ENCODE measurements at places on chromosomes 4 and X. TPM values are rescaled to one million over a fixed set of nuclear protein-coding genes. Genes with fewer than 3 reads are reported as not detected.
A peak's percentile ranks its signal among the peaks of the same experiment; 100 is the strongest.

Gene PNMA3
- not detected for total RNA-seq

Gene IL15
- 1.2 TPM for total RNA-seq

Gene CFAP47
- total RNA-seq, result not detected

Gene FAM90A26
- total RNA-seq, result not detected

Gene SCML2
- total RNA-seq, result 5.2 TPM

Gene CXCL1
- total RNA-seq, result 2.5 TPM

Gene GUCY1A1
- not detected for total RNA-seq

Gene TAF7L
- 0.22 TPM for total RNA-seq

Gene HTN3
- total RNA-seq, result not detected

Gene PASD1
- not detected for total RNA-seq

Gene MUC7
- not detected for total RNA-seq

Gene DRP2
- total RNA-seq, result 0.64 TPM

Gene SNCA
- 1.0 TPM for total RNA-seq

GRCh38 chrX:3263681-3264126 is 82.7 kb downstream of the MXRA5 start:
- no peaks in the 10 kb centered on the region for H3K4me1 ChIP-seq
- H3K27me3 ChIP-seq, result no peaks in the 10 kb centered on the region

DNA sequence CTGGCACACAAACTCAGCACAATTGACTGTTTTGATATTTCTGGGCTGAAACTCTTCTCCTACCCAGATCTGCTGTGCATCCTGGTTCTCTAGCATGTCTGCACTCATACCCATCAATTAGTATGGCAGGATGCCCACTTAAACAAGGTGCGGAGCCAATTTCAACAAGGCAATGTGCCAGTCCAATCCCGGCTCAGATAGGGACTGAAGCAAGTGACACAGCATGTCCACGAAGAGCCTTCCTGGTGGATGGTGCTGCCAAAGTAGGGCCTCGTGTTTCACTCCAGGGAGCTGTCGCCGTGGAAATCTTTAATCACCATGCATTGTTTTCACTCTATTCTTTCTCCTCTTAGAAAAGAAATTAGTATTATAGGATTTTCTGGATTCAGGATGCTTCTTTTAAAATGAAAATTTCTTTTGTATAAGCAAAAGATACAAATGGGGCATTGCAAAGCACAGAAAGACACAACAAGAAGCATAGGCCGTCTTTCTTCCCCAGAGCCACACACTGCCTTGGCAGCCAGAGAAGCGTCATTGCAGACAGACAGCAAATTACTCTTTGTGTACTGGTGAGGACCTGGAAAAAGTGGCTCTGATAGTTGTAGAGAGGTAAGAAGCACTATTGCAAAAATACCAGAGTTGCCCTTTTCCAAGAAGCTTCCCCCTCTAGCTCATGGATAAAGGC is 40.6 kb upstream of the LSM6 start:
- no peak overlapping the region for H3K4me3 ChIP-seq
- no peak overlapping the region for H3K27ac ChIP-seq

DNA sequence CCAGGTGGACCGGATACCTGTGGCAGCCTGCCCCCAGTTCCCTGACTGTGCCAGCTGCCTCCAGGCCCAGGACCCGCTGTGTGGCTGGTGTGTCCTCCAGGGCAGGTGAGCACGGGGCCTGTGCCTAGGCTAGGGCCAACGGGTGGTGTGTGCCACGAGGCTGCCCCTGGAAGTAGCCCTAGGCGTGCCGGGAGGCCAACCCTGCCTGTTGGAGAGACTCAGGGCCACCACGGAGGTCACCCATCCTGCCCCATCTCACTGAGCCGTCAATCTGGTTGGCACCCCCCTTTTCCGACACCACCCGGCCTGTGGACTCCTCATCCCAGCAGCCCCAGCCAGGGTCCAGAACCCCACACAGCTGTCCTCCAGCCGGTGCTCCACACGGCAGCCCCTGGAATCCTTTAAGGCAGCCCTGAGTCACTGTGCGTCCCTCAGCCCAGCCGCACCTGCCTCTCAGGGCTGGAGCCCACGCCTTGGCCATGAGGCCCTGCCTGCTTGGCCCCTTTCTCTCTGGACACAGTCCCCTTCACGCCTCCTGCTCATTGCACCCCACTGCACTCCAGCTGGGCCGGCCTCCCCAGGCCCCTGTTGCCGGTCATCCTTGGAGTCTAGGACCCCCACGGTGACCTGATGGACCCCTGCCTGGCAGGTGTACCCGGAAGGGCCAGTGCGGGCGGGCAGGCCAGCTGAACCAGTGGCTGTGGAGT is 5.3 kb downstream of the PLXNB3 start:
- no peaks in the 10 kb centered on the region for H3K36me3 ChIP-seq
- no peak overlapping the region for H3K27ac ChIP-seq
- no peak for DNase-seq
- no peak overlapping the region for H3K4me3 ChIP-seq

DNA sequence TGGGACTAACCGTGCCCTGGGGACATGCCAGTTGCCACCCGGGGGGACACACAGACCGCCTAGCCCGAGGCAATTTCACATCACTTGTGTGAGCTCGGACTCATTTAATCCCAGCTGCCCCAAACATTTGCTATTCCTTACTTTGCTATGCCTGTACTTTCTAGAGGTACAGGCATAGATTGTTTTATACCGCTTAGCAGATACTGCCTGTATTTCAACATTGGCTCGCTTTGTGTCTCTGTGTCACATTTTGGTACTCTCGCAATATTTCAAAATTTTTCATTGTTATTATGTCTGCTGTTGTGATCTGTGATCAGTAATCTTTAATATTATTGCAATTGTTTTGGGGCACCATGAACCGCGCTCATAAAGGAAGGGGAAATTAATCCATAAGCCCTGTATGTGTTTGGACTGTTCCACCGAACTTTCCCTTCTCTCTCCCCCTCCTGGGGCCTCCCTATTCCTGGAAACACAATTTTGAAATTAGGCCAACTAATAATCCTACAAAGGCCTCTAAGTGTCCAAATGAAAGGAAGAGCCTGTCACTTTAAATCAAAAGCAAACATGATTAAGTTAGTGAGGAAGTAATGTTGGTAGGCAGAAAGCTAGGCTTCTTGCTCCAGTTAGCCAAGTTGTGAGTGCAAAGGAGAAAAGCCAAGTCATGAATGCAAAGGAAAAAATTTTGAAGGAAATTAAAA is 568 bp upstream of the CASP6 start:
- peaks cover 13% of the 10 kb centered on the region for H3K4me1 ChIP-seq
- peak overlapping the region; percentile 72 for H3K4me3 ChIP-seq
- no peaks in the 10 kb centered on the region for H3K27me3 ChIP-seq
- DNase-seq, result no peak
- H3K36me3 ChIP-seq, result no peaks in the 10 kb centered on the region

DNA sequence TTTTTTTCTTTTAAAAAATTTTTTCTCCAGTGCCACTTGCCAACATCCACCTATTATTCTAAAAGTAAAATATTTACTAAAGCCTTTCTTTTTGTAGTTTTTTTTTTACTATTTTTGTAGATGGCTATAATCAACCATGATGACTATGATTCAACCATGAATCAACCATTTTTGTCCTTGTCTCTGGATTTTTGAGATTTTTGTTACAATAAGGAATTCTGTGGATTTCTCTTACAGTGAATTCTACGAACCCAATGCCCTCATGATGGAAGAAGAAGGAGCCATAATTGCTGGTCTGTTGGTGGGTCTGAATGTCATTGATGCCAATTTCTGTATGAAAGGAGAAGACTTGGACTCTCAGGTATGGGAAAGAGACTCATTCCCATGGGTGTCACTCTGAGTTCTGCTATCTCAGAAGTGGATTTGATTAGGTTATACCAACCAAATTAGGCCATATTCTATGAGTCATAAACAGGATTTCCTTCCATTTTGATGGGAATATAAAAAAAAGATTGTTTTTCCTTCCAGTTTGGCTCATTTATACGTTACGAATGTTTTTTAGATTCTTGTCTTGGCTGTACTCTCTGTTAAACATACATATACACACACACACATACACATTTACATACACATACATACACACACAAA is 46.7 kb downstream of the RUFY3 start:
- no peak for DNase-seq
- no peak overlapping the region for H3K4me3 ChIP-seq
- H3K4me1 ChIP-seq, result no peaks in the 10 kb centered on the region

- no peak overlapping the region for H3K4me3 ChIP-seq
- H3K36me3 ChIP-seq, result no peaks in the 10 kb centered on the region
- H3K27me3 ChIP-seq, result no peaks in the 10 kb centered on the region
- H3K4me1 ChIP-seq, result no peaks in the 10 kb centered on the region
Observed at GRCh38 chr4:186161138-186161537, 30.2 kb upstream of the CYP4V2 start.

DNA sequence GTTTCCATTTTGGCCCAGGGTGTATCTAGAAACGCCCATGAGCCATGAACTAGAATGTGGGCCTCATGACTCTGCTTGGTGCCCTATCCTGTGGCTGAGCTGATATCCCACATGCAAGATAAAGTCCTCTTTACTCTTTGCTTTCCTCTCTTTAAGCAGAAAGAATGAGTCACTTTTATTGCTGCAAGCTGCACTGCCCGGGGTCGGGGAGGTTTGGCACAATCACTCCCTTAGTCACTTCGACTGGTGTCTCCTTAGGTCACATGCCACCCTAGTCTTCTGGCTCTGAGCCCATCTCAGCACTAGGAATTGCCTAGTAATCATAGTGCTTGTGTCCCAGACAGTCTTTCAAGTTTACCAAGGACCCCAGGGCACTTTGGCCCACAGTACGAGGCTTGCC is 75.1 kb upstream of the CXorf66 start:
- H3K27me3 ChIP-seq, result no peaks in the 10 kb centered on the region
- H3K4me3 ChIP-seq, result no peak overlapping the region
- no peaks in the 10 kb centered on the region for H3K36me3 ChIP-seq
- DNase-seq, result no peak
- no peak overlapping the region for H3K27ac ChIP-seq
- no peaks in the 10 kb centered on the region for H3K4me1 ChIP-seq

DNA sequence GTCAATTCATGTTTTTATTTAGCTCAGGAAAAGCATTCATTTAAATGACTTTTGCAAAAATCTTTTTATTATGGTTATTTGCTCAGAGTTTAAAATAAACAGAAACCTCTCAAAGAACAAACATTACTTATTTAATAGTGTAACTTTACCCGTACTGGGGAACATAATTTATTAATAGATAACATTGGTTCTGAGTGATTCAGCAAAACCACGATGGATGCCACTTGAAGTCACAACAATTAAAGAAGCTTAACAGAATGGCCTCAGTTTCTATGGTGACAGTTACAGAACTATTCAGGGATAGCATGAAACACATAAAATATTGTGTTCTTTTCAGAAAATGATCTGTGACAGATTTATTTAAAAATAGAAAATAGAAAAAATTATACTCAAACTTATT is 368.7 kb downstream of the CCSER1 start:
- no peaks in the 10 kb centered on the region for H3K4me1 ChIP-seq
- DNase-seq, result no peak
- no peaks in the 10 kb centered on the region for H3K36me3 ChIP-seq
- H3K4me3 ChIP-seq, result no peak overlapping the region
- H3K27ac ChIP-seq, result no peak overlapping the region
- no peaks in the 10 kb centered on the region for H3K27me3 ChIP-seq

GRCh38 chr4:77930154-77930639 is 67.6 kb downstream of the MRPL1 start:
- no peaks in the 10 kb centered on the region for H3K36me3 ChIP-seq
- DNase-seq, result no peak
- peaks cover 19% of the 10 kb centered on the region for H3K4me1 ChIP-seq
- no peak overlapping the region for H3K4me3 ChIP-seq
- no peak overlapping the region for H3K27ac ChIP-seq

- DNase-seq, result no peak
- no peaks in the 10 kb centered on the region for H3K36me3 ChIP-seq
- no peaks in the 10 kb centered on the region for H3K27me3 ChIP-seq
- H3K27ac ChIP-seq, result no peak overlapping the region
- peaks cover 8% of the 10 kb centered on the region for H3K4me1 ChIP-seq
Observed at GRCh38 chr4:27635936-27636913, 775.6 kb downstream of the STIM2 start.

GRCh38 chrX:132181364-132181763 is 37.9 kb downstream of the RAP2C start:
- H3K27me3 ChIP-seq, result no peaks in the 10 kb centered on the region
- H3K27ac ChIP-seq, result no peak overlapping the region
- H3K36me3 ChIP-seq, result no peaks in the 10 kb centered on the region

- no peaks in the 10 kb centered on the region for H3K27me3 ChIP-seq
- H3K27ac ChIP-seq, result no peak overlapping the region
- H3K4me1 ChIP-seq, result no peaks in the 10 kb centered on the region
- no peak overlapping the region for H3K4me3 ChIP-seq
Observed at GRCh38 chr4:14404730-14405129, 597.6 kb upstream of the CPEB2 start.

GRCh38 chr4:188372829-188373228 is 233.6 kb downstream of the TRIML1 start:
- DNase-seq, result peak; percentile 67
- no peak overlapping the region for H3K27ac ChIP-seq
- no peaks in the 10 kb centered on the region for H3K36me3 ChIP-seq
- no peaks in the 10 kb centered on the region for H3K27me3 ChIP-seq
- H3K4me1 ChIP-seq, result peaks cover 15% of the 10 kb centered on the region
- no peak overlapping the region for H3K4me3 ChIP-seq

DNA sequence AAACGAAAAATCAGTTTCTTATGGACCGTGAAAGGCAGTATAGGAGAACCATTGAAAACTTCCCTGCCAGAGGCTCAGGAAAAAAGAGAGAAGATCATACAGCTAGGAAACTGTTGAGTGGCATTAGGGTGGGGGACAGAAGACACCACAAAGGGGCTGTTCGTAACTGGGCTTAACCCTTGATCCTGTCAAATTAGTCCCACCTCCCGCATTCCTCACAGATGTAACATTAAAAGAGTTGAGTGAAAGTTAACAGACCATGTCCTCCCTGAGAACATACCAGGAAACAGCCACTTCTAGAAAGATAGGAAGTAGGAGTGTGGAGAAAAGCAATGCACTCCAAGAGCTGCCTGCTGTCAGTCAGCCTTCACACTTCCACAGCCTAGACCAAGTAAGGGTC is 8.7 kb downstream of the SHROOM4 start:
- no peak overlapping the region for H3K4me3 ChIP-seq
- no peaks in the 10 kb centered on the region for H3K27me3 ChIP-seq
- no peak overlapping the region for H3K27ac ChIP-seq
- H3K4me1 ChIP-seq, result no peaks in the 10 kb centered on the region

DNA sequence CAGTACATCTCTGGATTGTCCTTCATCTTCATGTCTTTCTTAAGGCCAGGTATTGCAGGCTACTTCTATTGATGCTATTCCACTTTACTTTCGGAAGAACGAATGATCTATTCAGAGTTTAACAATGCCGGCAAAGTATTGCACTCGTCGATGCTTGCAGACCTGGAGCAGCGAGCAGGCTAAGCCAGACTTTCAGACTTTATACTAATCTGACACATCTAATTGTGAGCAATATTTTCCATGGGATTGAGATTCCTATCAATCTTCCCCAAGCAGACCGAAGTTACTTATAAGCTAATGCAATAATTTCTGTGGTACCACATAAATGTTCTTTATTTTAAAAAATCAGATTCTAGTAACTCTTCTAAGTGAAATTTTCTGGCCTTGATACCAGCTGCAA is 1.6 kb downstream of the EMCN start:
- H3K36me3 ChIP-seq, result no peaks in the 10 kb centered on the region
- no peaks in the 10 kb centered on the region for H3K4me1 ChIP-seq
- H3K27me3 ChIP-seq, result no peaks in the 10 kb centered on the region
- H3K27ac ChIP-seq, result no peak overlapping the region

- DNase-seq, result no peak
- H3K27me3 ChIP-seq, result peaks cover 33% of the 10 kb centered on the region
- no peak overlapping the region for H3K4me3 ChIP-seq
- no peaks in the 10 kb centered on the region for H3K4me1 ChIP-seq
- H3K27ac ChIP-seq, result no peak overlapping the region
- no peaks in the 10 kb centered on the region for H3K36me3 ChIP-seq
Observed at GRCh38 chr4:57093845-57094831, 16.0 kb downstream of the IGFBP7 start.

GRCh38 chr4:20512033-20512792 is 188.0 kb upstream of the PACRGL start:
- H3K36me3 ChIP-seq, result no peaks in the 10 kb centered on the region
- DNase-seq, result no peak
- no peaks in the 10 kb centered on the region for H3K4me1 ChIP-seq
- no peak overlapping the region for H3K4me3 ChIP-seq
- 0 out of 2 replicates have a peak, but pooled peaks cover 5% of the 10 kb centered on the region for H3K27me3 ChIP-seq

All from HCT116 (cell line).